ENCODE measurements at places on chromosomes 6 and 20.

GRCh38 chr20:36408219-36408618 is 102.1 kb downstream of the DLGAP4 start:
- DNase-seq, result no peak

GRCh38 chr6:129451187-129451586 is 258.8 kb downstream of the ARHGAP18 start:
- no peak for DNase-seq

DNA sequence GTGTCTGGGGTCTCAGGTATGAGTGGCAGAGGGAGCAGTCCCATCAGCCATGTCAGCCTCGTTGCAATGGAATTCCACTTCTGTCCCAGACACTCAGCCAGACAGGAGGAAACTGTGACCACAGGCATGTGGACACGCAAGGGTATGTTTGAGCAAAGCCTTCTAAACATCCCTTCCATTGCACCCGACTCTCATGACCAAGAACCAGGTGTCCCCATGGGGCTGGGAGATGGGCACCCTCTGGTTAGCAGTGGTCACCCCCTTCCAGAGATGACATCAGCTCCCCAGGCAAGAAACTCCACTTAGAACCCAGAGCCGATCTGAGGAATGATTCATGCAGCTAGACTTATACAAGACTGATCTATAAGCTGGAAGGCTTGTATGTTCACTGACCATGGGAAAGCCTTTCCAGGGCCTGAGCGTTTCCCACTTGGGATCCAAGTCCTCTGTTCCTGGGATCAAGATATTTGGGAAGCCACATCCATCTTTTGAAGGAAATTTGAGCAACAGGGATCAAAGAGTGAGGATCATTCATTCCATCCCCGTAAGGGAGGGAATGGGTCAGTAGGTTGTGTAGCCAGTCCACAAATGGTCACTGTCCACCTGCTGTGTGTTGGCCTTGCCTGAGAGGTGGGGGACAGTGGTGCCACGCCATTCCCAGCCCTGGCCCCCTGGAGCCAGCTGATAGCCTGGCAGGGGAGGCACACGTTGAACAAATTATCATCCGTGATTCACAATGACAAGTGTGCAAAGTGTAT is 3.9 kb upstream of the MRGBP start:
- no peak for DNase-seq

GRCh38 chr6:1572892-1573291 is 36.8 kb upstream of the FOXC1 start:
- no peak for DNase-seq

DNA sequence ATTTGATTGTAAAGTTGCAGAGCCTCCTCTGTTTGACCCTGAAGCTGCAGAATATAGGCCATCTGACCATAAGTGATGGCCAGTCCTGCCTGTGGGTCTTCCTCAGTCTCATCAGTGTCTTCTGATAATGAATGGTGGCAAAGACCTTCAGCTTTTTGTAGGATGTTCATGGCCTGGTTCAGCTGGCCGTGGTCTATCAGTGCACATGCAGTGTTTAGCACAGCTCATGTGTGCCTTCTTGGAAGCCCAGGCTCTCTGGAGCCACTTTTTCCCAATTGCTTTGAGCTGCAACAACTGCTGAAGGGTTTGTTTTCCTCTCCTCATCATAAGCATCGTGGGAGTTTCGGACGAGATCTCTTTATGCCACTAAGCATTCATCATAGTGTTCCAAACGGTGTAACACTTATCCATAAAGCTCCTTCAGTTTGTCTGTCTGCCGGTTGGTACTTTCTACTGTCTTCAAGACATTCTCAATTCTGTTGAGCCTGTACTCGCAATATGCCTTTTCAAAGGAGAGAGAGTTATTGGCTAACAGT is 70.1 kb upstream of the TULP4 start:
- no peak for DNase-seq

DNA sequence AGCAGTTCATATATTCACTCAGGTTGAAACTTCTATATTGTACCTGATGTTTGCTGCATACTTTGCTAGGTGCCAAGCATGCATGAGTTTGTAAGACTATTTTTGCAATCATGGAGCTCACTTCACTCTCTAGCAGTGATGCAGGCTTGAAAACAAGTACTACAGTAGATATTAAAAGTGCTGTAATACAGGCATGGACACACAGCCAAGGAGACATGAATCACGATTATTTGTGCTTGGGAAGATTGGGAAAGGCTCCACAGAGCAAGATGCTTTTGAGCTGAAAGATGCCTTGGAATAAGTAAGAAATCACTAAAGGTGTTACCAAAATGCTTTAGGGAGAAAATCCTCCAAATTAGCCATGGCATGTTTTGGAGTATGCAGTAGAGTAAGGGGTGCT is 427.4 kb downstream of the UTRN start:
- DNase-seq, result no peak

Measured in CD4-positive, alpha-beta T cell treated with Interleukin-21 for 1 hour (primary cell).